ENCODE measurements at places on chromosomes 5 and 9. TPM values are rescaled to one million over a fixed set of nuclear protein-coding genes. Genes with fewer than 3 reads are reported as not detected.

ANKRD33B gene
- total RNA-seq: 0.65 TPM

TAF11L5 gene
- total RNA-seq: not detected

BARX1 gene
- total RNA-seq: not detected

DNM1 gene
- 1.5 TPM for total RNA-seq

SHISAL2B gene
- total RNA-seq: not detected
